Thoracic aorta (tissue), 2 donors: ENCODE measurements at places on chromosomes 16 and 17. TPM values are rescaled to one million over a fixed set of nuclear protein-coding genes. Genes with fewer than 3 reads are reported as not detected.

DNA sequence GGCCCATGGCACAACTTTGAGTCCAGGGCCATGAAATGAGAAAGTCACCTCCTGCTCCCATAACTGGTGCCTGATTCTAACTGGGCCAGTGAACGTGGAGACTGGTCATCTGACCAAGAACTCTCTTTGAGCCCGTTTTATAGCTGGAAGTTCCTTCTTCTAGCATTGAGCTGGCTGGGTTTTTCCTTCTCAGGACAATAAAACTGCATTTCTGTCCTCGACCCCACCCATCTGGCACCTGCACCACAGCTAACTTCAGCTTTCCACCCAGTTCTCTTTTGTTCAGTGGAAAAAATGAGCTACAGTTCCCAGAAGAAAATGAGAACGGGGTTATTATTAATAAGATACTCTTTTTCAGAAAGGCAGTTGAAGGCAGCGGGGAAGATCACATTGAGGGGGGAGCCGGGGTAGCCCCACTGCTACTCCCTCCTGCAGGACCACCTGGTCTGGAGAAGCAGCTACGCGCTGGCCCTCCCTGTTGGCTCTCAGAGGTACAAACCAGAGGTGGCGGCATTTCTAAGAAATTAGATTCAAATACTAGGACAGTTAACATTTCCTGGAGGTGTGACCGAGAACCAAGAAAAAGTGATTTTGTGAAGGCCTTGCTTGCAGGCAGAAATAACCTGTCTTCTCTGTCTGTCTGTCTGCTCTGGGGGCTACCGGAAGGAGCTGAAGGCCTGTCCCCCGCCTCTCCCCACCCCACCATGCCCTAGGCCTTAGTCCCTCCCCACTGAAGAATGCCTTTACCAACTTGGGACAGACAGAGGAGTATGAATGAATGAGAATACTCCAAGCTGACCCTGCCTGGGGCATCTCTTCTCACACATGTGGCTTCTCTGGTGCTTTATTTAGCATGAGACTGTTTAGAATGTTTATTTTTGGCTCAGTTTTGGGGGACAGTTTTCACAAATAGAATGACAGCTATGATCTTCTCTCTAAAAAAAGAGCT lies 123.9 kb downstream of the XYLT1 start:
- H3K27ac ChIP-seq, result no peak overlapping the region
- no peaks in the 10 kb centered on the region for H3K36me3 ChIP-seq
- DNase-seq, result no peak

GRCh38 chr16:85982563-85982939 lies 83.6 kb downstream of the IRF8 start:
- no peak for DNase-seq
- H3K27me3 ChIP-seq, result no peaks in the 10 kb centered on the region
- no peaks in the 10 kb centered on the region for H3K36me3 ChIP-seq
- peaks cover 14% of the 10 kb centered on the region for H3K4me1 ChIP-seq
- no peak overlapping the region for H3K27ac ChIP-seq

DNA sequence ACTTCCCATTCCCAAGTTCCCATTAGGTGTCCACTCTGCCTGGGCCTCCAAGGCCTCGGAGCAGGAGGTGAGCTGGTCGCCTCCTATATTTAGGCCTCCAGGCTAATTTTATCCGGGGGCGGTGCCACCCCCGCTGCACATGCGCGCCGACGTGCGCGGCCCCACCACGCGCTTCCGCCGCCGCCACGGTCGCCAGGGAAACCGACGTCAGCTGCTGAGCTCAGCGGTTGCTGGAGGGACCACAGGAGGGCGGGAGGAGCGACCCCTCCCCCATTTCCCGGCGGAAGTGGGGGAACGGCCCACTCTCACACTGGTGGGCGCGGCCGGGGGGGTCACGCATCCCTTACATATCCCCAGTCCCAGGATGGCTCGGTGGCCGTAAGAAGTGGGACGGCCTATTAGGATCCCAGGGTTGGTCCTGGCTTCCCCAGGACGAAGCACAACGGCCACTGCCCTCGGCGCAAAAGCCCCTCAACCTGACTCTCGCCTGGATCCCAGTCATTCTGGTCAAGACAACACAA lies 1.0 kb downstream of the PER1 start:
- peak; percentile 62 for DNase-seq
- peak overlapping the region; percentile 76 for H3K4me3 ChIP-seq
- H3K27me3 ChIP-seq, result no peaks in the 10 kb centered on the region
- H3K36me3 ChIP-seq, result peaks cover 46% of the 10 kb centered on the region

GRCh38 chr16:54140057-54140787 lies 146.4 kb downstream of the IRX3 start:
- no peaks in the 10 kb centered on the region for H3K36me3 ChIP-seq
- H3K27ac ChIP-seq, result no peak overlapping the region
- DNase-seq, result no peak

DNA sequence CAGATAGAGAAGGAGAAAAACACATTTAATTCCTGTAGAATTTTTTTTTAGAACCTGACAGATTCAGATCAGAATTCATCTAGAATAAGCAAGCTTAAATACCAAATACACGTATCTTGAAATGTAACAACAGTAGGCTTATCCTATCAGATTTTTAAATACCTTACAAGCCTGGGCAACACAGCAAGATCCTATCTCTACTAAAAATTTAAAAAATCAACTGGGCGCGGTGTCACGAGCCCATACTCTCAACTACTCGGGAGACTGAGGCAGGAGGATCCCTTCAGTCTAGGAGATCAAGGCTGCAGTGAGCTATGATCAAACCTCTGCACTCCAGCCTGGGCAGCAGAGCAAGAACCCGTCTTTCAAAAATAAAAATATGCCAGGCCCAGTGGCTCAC lies 13.5 kb downstream of the ACOX1 start:
- no peak overlapping the region for H3K27ac ChIP-seq
- H3K4me3 ChIP-seq, result no peak overlapping the region
- H3K36me3 ChIP-seq, result peaks cover 7% of the 10 kb centered on the region
- no peaks in the 10 kb centered on the region for H3K27me3 ChIP-seq

DNA sequence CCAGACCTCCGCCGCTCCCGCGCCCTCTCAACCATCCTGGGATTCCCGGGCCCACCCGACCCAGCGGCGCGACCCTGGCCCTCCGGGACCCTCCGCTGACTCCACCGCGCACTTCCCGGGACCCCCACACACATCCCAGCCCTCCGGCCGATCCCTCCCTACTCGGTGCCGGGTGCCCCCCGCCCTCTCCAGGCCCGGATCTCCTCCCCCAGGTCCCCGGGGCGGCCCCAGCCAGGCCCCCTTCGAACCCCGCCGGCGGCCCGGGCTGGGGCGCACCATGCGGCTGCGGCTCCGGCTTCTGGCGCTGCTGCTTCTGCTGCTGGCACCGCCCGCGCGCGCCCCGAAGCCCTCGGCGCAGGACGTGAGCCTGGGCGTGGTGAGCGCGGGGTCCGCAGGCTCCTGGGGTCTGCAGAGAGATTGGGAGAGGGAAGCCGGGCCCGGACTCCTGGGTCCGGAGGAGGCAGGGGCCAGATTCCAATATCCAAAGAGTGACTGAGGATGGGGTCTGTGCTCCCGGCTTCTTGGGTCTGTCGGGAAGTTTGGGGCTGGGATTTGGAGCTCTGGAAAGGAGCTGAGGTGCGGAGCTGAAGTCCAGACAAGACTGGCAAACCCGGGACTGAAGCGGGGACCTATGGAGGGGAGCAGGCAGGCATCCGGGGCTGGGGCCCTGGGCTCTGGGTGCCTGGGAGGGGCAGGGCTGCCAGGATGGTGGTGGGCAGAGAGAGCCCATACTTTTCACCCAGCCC lies 453 bp downstream of the MMP25 start:
- peak overlapping the region; percentile 76 for H3K4me3 ChIP-seq
- no peaks in the 10 kb centered on the region for H3K36me3 ChIP-seq
- H3K27me3 ChIP-seq, result peaks cover 23% of the 10 kb centered on the region
- DNase-seq, result no peak
- peaks cover 15% of the 10 kb centered on the region for H3K4me1 ChIP-seq
- H3K27ac ChIP-seq, result no peak overlapping the region

GRCh38 chr17:36608794-36609497 lies 7.6 kb downstream of the MRM1 start:
- DNase-seq, result no peak
- no peak overlapping the region for H3K27ac ChIP-seq
- H3K27me3 ChIP-seq, result no peaks in the 10 kb centered on the region
- H3K4me1 ChIP-seq, result no peaks in the 10 kb centered on the region
- no peak overlapping the region for H3K4me3 ChIP-seq

DNA sequence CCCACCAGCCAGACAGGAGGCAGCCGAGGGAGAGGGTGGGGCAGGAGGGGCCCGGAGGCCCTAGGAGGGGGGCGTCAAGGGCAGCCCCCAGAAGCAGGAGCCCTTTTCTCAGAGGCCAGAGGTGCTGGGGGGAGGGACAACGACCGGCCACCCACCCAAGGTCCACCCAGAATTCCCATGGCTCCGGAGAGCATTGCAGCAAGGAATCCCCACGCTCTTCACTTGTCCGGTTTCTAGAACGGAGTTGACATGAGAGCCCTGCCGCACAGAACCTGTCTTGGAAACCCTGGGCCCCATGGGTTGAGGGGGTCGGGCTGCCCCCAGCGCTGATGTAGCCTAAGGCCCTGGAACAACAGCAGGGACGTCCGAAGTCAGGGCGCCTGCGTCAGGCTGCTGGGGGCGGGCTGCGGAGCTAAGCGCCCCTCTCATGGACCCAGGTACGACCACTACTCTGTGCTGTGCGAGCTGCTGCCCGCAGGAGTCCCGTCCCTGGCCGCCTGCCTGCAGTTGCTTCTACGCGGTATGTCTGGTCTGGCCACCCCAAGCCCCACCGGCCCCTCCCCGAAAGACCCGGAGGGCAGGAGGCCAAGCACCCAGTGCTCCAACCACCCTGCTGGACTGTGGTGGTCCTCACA lies 11.2 kb downstream of the CYBC1 start:
- H3K4me3 ChIP-seq, result no peak overlapping the region
- no peak for DNase-seq
- no peak overlapping the region for H3K27ac ChIP-seq
- no peaks in the 10 kb centered on the region for H3K27me3 ChIP-seq

GRCh38 chr17:38706505-38707216 lies 1.6 kb downstream of the MLLT6 start:
- H3K36me3 ChIP-seq, result peaks cover 15% of the 10 kb centered on the region
- no peak for DNase-seq
- H3K4me3 ChIP-seq, result peak overlapping the region; percentile 99
- H3K4me1 ChIP-seq, result peaks cover 21% of the 10 kb centered on the region
- H3K27me3 ChIP-seq, result no peaks in the 10 kb centered on the region

- H3K4me3 ChIP-seq, result no peak overlapping the region
- H3K36me3 ChIP-seq, result no peaks in the 10 kb centered on the region
- no peaks in the 10 kb centered on the region for H3K4me1 ChIP-seq
- H3K27ac ChIP-seq, result no peak overlapping the region
- no peak for DNase-seq
- no peaks in the 10 kb centered on the region for H3K27me3 ChIP-seq
These were observed 96.2 kb downstream of the RAP1GAP2 start for GRCh38 chr17:2892305-2892971.

GRCh38 chr16:46843898-46844642 lies 13.1 kb upstream of the C16orf87 start:
- no peaks in the 10 kb centered on the region for H3K36me3 ChIP-seq
- H3K27me3 ChIP-seq, result no peaks in the 10 kb centered on the region
- H3K27ac ChIP-seq, result no peak overlapping the region
- H3K4me1 ChIP-seq, result no peaks in the 10 kb centered on the region

GRCh38 chr16:29204806-29205135 lies 201.7 kb downstream of the NPIPB11 start:
- DNase-seq, result no peak
- H3K4me1 ChIP-seq, result no peaks in the 10 kb centered on the region
- H3K27ac ChIP-seq, result no peak overlapping the region
- no peaks in the 10 kb centered on the region for H3K36me3 ChIP-seq
- H3K27me3 ChIP-seq, result no peaks in the 10 kb centered on the region

DNA sequence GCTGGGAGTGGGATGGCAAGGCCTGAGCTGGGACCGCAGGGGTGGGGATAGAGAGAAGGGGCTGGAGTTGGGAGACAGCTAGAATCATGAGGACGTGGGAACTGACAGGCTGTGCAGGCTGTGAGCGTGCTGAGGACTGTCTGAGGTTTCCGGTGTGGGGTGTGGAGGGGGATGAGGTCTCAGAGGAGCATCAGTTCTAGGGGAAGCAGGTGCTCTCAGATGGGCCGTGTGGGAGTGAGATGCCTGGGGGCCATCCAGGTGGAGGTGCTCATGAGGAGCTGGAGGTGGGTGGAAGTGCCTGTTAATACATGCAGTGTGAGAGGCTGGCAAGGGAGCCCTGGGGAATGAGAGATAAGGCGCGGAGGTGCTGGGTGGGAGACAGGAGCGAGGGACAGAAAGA lies 27.2 kb downstream of the HASPIN start:
- H3K27me3 ChIP-seq, result no peaks in the 10 kb centered on the region
- no peaks in the 10 kb centered on the region for H3K36me3 ChIP-seq
- H3K4me1 ChIP-seq, result no peaks in the 10 kb centered on the region
- DNase-seq, result no peak
- H3K4me3 ChIP-seq, result no peak overlapping the region

DNA sequence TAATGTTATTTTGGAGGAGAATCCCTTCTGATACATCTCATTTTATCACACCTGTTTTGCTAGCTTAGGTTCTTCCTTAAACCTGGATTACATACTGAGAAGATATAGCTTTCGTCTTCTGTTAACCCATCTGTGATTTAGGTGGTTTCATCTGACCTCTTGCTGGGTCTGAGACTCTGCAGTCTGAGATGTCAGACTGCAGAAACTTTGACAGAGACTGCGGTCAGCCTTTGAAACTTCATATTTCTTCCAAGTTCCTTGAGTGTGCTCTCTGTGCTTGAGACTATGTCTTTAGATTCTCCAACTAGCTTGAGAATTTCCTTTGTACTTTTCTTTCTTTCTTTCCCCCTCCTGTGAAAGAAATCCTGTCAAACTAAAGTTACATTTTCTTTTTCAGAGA lies 196.4 kb upstream of the MPHOSPH6 start:
- H3K27me3 ChIP-seq, result no peaks in the 10 kb centered on the region
- H3K4me3 ChIP-seq, result no peak overlapping the region
- no peak overlapping the region for H3K27ac ChIP-seq
- H3K36me3 ChIP-seq, result no peaks in the 10 kb centered on the region

The RAB11FIP4 gene
- total RNA-seq, result 3.7 TPM

The SDK2 gene
- 8.9 TPM for total RNA-seq

The MGAT5B gene
- not detected for total RNA-seq

The ESRP2 gene
- 9.1 TPM for total RNA-seq

The KRTAP16-1 gene
- total RNA-seq, result not detected

The MPO gene
- not detected for total RNA-seq

The KRTAP3-1 gene
- total RNA-seq, result not detected
